ENCODE measurements at places on chromosomes 4 and X.

DNA sequence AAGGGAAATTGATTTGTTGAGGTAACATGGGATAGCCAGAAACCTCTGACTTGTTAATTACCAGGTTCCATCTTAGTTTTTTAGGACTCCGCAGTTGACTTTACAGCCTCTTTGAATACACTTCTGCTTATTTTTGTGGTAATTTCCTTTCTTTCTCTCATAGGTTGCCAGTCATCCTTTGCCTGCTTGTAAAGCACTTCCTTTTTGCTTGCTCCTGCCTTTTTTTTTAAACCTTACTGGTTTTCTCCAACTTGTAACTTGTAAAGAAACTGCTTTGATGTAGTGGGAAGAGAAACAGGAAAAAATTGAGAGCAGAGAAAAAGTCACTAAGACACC lies 2.6 kb downstream of the PGK1 start:
- no peak for DNase-seq

- DNase-seq: no peak
These were observed 744.0 kb downstream of the FSTL5 start for GRCh38 chr4:161419822-161420221.

DNA sequence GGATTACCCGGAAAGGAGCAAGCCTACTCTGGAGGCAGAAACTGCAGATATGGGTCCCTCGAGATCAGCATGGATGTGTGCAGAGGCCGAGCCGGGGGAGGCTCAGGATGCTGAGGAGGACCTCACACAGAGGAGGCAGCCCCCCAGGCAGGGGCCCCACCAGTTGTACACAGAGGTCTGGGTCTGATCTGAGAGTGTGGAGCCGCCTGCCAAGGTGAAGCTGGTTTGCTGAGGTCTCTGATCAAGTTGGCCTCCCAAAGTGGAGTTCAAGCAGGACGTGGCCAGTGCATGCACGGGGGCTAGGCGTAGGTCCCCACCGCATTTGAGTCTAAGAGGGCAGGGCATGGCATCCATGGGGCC lies 35.0 kb downstream of the ACOX3 start:
- no peak for DNase-seq

GRCh38 chrX:1443496-1444075 lies 9.1 kb downstream of the ASMTL start:
- DNase-seq: no peak

DNA sequence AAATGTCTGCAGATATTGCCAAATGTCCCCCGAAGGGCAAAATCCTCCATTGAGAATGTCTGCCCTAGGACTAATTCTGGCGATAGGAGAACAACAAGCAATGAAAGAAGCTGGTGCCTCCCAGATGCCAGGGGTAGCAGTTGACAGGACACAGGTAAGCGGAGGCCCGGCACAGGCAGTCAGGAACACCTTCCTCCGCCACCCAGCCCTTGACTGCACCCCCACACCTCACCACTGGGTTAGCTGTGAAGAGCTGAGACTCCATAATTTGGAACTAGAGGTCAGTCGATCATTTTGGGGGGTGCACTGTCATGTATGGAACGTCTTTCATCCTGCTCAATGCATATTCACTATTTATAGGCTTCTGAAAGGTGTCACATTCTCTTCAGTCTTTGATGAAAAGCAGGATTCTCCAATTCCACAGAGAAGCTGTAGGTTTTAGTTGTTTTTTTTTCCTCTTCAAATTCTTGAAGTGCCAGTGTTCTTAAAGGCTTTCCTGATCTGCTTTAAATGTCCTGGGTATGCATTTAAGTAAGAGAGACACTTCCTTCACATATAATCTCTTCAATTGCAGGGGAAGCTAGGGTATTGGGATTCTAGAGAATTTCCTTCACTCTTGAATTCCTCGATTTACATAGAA lies 111.6 kb upstream of the ZFP42 start:
- DNase-seq: no peak

DNA sequence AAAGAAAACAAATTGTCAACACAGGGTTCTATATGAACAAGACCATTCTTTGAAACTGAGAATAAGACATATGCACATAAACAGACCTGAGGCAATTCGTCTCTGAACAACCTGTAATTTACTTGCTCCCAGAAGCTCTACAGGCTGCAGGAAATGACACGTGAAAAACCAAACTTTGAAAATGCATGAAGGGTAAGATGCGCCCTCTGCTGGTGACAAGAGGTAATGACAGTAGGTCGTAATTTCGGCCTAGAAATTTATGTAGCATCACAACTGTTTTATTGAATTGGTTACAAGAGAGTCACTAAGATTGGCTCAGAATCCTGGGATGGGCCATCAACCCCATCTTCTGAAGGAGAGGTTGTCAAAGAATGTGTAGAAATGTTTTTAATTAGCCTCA lies 276.5 kb downstream of the PPP4R3C start:
- DNase-seq: no peak

DNA sequence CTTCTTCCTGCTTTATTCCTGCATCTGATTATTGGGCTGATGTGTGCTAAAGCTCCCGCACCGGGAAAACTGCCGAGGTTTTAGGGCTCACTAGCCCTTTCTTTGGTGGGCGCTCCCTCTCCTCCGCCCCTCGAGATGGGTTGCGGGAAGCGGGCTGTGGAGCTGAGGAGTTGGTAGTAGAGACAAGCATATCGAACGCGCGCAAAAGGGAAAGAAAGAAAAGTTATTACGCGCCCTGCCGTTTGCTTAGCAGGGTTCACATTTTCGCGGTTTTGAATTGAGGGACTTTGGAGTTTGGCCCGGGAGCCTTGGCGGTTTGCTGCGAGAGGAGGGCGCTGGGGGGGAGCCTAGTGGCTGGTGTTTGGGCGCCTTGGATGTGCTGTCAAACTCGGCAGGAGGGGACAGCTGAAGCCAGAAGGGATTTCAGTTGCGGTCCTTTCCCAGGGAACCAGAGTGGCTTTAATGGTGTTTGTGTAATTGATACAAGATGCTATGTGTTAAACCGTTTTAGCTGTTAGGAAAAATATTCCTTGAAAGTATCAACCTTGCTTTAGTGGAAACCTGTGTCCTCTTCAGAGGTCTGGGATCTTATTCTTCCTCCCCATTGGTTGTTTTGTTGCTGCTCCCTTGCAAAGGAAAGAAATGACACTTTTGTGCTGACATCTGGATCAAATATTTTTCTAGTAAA lies 1.1 kb downstream of the GAB1 start:
- no peak for DNase-seq

DNA sequence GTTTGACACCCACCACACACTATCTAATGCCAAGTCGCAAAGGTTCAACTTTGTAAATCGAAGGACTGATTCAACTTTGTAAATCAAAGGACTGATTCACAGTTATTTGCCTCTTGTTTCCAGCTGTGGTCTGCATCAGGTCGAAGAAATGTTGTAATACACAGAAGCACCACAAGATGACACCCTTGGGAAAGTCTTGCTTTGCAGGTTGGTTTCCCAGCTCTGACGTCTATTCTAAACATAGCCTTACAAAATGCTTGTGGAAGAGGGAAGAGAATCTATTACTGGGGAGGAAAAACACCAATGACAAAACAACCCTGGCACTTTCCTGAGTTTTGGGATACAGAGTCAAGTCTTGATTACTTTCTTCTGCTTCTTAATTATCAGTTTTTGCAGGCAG lies 35.3 kb downstream of the SUPT20HL1 start:
- DNase-seq: peak; percentile 8

GRCh38 chr4:52093466-52093865 lies 42.4 kb downstream of the SPATA18 start:
- no peak for DNase-seq
